ENCODE measurements at places on chromosomes 5 and 9.

DNA sequence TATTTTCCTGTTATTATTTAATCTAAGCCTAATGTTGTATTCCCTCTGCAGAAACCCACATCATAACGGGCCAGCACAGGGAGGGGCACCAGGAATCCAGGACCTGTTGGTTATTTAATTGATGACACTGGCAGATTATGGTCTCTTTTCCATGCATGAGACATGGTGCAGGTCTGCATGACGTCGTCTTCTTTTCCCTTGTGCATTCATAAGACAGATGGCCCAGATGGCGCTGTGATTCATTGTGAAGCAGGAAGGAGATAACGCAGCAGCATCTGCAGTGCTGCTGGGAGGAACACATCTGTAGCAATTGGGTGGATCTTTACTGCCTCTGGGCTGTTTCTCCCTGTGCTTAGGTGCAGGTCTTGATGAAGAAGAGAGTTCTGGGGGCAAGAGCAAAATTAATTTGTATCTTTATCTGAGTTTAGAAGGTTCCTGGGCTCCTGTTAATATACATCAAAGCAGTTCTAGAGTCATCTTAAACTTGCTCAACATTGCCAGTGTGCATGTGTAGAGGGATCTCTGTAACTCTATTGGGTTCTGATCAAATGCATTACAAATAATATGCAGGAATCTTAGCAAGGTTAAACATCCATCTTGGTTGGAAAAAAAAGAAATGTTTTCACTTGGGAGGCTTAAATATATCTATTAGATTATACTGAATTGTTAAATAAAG lies 176.1 kb downstream of the PCSK1 start:
- no peak for DNase-seq

GRCh38 chr5:144691936-144692335 lies 521.3 kb downstream of the KCTD16 start:
- DNase-seq: no peak

- DNase-seq: no peak
Observed at GRCh38 chr5:25020454-25020853, 375.7 kb upstream of the CDH10 start.

GRCh38 chr5:28386712-28387111 lies 1348.3 kb upstream of the CDH9 start:
- no peak for DNase-seq

DNA sequence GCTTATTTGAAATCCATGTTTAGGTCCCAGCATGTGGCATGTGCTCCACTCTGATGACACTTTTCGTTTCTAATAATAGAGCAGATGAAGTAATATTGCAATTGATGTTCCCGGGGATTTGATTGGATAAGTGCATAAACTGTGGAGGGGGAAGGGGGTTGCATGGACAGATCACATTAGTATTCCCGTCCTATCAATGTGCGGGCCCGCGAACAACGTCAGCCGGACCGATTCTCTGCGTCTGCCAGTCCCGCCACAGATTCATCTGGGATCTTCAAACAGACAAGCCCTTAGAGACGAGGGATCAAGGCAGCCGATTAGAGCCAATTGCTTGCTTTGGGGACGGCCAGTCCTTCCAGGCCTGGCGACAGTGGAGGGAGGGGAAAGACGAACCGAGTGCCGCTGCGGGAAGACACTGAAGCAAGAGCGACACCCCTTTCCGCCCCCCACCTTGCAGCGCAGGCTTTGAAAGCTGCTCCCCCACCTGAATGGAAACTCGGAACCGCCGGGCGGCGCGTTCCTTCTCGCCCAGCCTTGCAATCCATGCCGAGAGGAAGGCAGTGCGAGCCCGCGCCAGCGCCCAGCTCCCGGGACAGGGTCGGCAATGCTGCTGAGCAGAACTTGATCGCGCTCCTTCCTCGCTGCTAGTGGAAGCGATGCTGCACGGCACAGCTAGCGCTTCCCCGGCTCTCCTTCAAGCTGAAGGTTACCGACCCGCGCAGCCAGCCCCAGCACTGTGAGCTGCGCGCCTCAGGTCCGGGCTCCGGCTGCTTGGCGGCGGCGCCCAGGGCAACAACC lies at the start of gene RGS7BP:
Gene RGS7BP, plus strand, starts transcription at position 247 of the 798 bp plus-strand sequence. CDS start 610 bp downstream, outside the sequence.
- DNase-seq: peak; percentile 52

GRCh38 chr5:68295772-68296171 lies 80.2 kb downstream of the PIK3R1 start:
- DNase-seq: no peak

- DNase-seq: no peak
Observed at GRCh38 chr9:88710449-88710848, 175.5 kb downstream of the NXNL2 start.

DNA sequence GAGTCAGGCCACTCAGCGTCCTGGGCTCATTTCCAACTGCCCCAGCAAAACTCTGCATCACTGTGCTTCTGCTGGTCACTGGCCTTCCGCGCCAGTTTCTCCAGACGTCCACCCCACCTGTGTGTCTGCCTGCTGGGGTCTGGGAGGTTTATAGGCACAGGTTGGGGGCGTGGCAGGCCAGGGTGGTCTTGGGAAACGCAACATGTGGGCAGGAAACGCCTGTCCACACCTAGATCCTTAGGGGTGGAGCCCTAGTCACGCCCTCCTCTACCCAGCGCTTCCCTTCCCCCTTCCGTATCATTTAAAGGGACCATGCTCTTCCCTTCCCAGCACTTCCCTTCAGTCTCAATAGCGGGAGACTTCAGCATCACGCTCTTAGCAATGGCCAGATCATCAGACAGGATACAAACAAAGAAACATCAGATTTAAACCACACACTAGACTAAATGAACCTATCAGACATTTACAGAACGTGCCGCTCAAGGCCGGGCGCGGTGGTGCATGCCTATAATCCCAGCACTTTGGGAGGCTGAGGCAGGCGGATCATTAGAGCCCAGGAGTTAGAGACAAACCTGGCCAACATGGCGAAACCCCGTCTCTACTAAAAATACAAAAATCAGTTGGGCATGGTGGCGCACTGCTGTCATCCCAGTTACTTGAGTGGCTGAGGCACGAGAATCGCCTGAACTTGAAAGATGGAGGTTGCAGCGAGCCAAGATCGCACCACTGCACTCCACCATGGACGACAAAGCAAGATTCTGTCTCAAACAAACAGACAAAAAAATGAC lies 11.8 kb upstream of the BTNL9 start:
- no peak for DNase-seq

GRCh38 chr5:51882647-51883046 lies 499.4 kb downstream of the ISL1 start:
- no peak for DNase-seq

All from lung microvascular endothelial cell (primary cell).